ENCODE measurements at places on chromosomes 11 and 22.

GRCh38 chr11:3134651-3135480 lies 30.2 kb downstream of the OSBPL5 start:
- no peak overlapping the region for H3K27ac ChIP-seq
- no peak overlapping the region for H3K4me3 ChIP-seq
- no peak for DNase-seq
- H3K27me3 ChIP-seq, result no peaks in the 10 kb centered on the region
- peaks cover 9% of the 10 kb centered on the region for H3K4me1 ChIP-seq

DNA sequence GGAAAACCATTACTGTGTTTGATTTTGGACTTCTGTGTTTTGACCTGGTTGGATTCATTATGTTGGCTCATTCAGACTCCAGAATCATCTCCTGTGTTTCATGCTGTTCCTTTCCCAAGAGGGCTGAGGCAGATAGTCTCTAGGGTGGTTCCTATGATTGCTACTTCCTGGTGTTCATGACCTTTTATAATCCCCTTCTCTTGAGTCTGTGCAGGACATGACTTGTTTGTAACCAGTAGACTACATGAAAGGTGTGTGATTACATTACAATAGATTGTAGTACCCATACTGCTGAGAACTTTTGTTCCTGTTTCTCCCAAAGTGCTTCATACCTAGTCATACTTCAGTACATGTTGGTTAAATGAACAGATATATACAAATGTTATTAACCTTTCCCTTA lies 700.6 kb downstream of the METTL15 start:
- no peak overlapping the region for H3K4me3 ChIP-seq
- no peaks in the 10 kb centered on the region for H3K27me3 ChIP-seq
- no peak for DNase-seq
- H3K27ac ChIP-seq, result no peak overlapping the region
- no peaks in the 10 kb centered on the region for H3K4me1 ChIP-seq

- no peak within 1 kb of the TSS for H3K27ac ChIP-seq
- no peaks in the 10 kb centered on the region for H3K4me1 ChIP-seq
Measured at GRCh38 chr11:58575377-58576020, at the start of gene LPXN. LPXN (minus strand) TSS chr11:58575856; CDS start chr11:58575772, 84 bp downstream.

- no peak overlapping the region for H3K27ac ChIP-seq
- no peaks in the 10 kb centered on the region for H3K4me1 ChIP-seq
Measured at GRCh38 chr22:43308060-43308830, 34.9 kb downstream of the SCUBE1 start.

- H3K36me3 ChIP-seq, result no peaks in the 10 kb centered on the region
- DNase-seq, result no peak
- no peak overlapping the region for H3K27ac ChIP-seq
- H3K4me1 ChIP-seq, result peaks cover 3% of the 10 kb centered on the region
- no peak overlapping the region for H3K4me3 ChIP-seq
- peaks cover 42% of the 10 kb centered on the region for H3K27me3 ChIP-seq
Measured at GRCh38 chr22:37065180-37065579, 13.6 kb downstream of the KCTD17 start.

DNA sequence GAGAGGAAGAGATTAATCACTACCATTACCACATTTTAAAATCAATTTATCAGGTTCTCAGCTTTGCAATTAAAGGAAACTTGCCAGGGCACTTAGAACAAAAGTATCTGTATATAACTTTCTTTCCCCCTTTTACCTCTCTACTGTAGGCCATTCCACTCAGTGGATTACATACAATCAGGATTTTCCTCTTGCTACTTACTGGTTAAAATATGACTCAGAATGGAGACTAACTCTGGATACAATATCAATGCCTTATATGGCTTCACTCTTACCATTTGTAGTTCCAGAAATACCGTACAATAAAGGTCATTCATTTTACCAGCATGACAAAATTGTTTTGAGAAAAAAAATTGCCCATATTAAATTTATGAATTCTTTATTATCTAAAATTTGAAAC lies 706.8 kb downstream of the KCNA4 start:
- H3K4me3 ChIP-seq, result no peak overlapping the region
- H3K27me3 ChIP-seq, result no peaks in the 10 kb centered on the region
- H3K27ac ChIP-seq, result no peak overlapping the region
- no peak for DNase-seq
- no peaks in the 10 kb centered on the region for H3K4me1 ChIP-seq
- H3K36me3 ChIP-seq, result no peaks in the 10 kb centered on the region

- H3K4me1 ChIP-seq, result peaks cover 4% of the 10 kb centered on the region
- H3K27ac ChIP-seq, result no peak overlapping the region
- H3K4me3 ChIP-seq, result no peak overlapping the region
- no peak for DNase-seq
Measured at GRCh38 chr22:29092243-29092642, 19.4 kb downstream of the KREMEN1 start.

DNA sequence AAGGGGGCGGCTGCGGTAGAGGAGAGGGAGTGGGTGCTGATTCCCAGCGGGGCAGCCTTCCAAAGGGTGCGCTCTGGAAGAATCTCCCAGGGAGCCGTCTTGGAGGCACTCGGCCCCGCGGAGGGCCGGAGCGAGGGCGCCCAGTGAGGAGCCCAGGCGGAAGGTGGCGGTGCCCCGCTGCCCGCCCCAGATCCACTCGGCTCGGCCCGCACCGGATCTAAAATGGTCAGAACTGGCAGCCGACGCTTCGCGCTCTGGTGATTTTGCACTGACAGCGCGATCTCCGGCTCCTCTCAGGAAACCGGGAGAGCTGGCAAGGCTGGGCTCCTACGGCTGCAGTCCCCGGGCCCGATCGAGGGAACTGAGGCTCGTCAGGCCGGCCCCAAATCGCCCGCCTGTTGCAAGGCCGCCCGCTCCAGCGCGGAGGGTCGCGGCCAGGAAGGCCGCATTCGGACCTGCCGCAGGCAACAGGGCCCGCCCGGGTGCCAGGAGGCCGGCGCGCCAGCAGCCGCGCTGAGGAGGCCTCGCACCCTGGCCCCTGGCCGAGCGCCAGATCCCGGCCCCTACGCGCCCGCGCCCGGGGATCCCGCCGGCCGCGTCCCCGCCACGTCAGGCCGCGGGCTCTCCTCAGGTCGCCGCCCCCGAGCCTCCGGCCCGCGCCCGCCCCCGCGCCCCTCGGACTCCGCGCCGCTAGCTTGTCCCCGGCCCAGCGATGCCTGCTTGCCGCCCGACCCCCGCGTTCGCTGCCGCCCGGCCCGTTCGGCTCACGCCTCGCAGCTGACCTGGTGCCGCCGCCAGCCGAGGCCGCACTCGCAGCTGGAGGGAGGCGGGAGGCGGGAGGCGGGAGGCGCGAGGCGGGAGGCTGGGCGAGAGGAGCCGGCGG lies at the start of gene KLHL22:
KLHL22 (minus strand) TSS at position 818 of the 883 bp plus-strand sequence. CDS start 6,584 bp downstream, outside the sequence.
- peak within 1 kb of the TSS; percentile 80 for H3K27ac ChIP-seq
- no peaks in the 10 kb centered on the region for H3K36me3 ChIP-seq
- peak within 1 kb of the TSS; percentile 55 for H3K4me3 ChIP-seq
- peaks cover 8% of the 10 kb centered on the region for H3K27me3 ChIP-seq
- peak; percentile 90 for DNase-seq

DNA sequence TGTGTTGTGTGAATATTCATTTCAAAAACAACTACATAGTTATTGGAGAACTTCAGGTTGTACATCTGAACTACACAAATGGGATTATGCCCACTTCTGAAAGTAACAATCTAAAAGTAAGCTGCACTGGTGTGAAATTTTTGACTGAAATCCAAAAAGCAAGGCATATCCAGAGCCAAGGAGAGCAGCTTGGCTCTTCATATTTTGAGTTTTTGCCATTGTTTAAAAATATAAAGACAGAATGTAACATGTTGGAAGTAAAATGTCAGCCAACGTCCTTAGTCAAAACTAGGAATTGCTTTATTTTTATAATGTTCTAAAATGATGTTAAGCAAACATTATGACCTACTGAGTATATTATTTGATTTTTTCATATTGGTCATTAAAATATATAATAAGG lies 45.8 kb upstream of the NOX4 start:
- no peaks in the 10 kb centered on the region for H3K36me3 ChIP-seq
- H3K27me3 ChIP-seq, result no peaks in the 10 kb centered on the region
- H3K4me1 ChIP-seq, result no peaks in the 10 kb centered on the region
- no peak overlapping the region for H3K27ac ChIP-seq
- no peak overlapping the region for H3K4me3 ChIP-seq
- no peak for DNase-seq

DNA sequence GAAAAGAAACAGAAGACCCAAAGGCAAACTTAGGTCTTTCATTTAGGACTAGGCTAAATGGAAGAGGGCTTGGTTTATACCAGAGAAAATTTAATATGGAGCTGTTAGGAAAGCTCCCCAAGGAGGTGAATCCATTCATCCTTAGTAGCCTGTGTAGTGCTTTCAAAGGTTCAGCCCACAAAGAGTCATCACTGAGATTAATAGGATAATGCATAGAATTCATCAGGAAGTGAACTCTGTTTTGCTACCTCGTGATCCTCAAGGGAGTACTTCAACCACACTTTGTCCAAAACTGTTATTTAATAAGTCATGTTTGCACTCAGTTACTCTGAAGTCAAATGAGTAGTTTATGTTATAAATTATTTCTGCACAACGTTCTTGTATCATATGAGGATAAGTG lies 43.3 kb upstream of the MMP7 start:
- H3K36me3 ChIP-seq, result no peaks in the 10 kb centered on the region
- H3K27ac ChIP-seq, result no peak overlapping the region
- H3K27me3 ChIP-seq, result no peaks in the 10 kb centered on the region
- H3K4me3 ChIP-seq, result no peak overlapping the region
- H3K4me1 ChIP-seq, result no peaks in the 10 kb centered on the region

DNA sequence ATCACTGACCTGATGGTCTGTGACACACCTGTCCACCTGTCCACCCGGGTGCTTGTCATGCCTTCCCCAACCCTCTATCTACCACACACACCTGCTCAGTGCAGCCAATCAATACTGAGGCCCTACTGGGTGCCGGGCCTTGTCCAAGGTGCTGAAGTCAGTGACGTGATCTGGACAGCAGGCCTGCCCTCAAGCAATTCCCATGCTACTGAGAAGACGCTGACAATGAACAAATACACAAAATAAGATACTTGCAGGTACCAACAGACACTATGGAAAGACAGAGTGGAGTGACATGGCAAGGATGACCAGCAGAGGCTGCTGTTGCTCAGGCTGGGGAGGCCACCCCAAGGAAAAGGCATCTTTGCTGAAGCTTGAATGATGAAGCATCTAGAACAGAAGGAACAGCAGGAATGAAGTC lies 21.2 kb downstream of the PLAAT3 start:
- H3K36me3 ChIP-seq, result peaks cover 37% of the 10 kb centered on the region
- DNase-seq, result no peak

- no peak for DNase-seq
- H3K4me1 ChIP-seq, result no peaks in the 10 kb centered on the region
- H3K27ac ChIP-seq, result no peak overlapping the region
Measured at GRCh38 chr11:87063982-87064381, 26.2 kb downstream of the TMEM135 start.

GRCh38 chr22:39392341-39392948 lies 7.1 kb upstream of the TAB1 start:
- no peak overlapping the region for H3K4me3 ChIP-seq
- H3K27me3 ChIP-seq, result peaks cover 12% of the 10 kb centered on the region
- peaks cover 5% of the 10 kb centered on the region for H3K4me1 ChIP-seq
- DNase-seq, result no peak

- no peaks in the 10 kb centered on the region for H3K36me3 ChIP-seq
- H3K4me3 ChIP-seq, result no peak overlapping the region
- no peaks in the 10 kb centered on the region for H3K27me3 ChIP-seq
- H3K27ac ChIP-seq, result 0 out of 2 replicates have a peak overlapping the region, but pooled peaks have one; percentile 79
- DNase-seq, result no peak
- H3K4me1 ChIP-seq, result peaks cover 58% of the 10 kb centered on the region
Measured at GRCh38 chr11:46293641-46294103, 16.2 kb downstream of the CREB3L1 start.

- H3K4me3 ChIP-seq, result no peak overlapping the region
- no peaks in the 10 kb centered on the region for H3K4me1 ChIP-seq
- H3K36me3 ChIP-seq, result no peaks in the 10 kb centered on the region
- no peak overlapping the region for H3K27ac ChIP-seq
Measured at GRCh38 chr11:134139873-134140331, 71.0 kb downstream of the JAM3 start.

- no peaks in the 10 kb centered on the region for H3K27me3 ChIP-seq
- no peak overlapping the region for H3K27ac ChIP-seq
- H3K36me3 ChIP-seq, result no peaks in the 10 kb centered on the region
- no peak for DNase-seq
- no peak overlapping the region for H3K4me3 ChIP-seq
Measured at GRCh38 chr11:111782109-111782741, 16.0 kb upstream of the PPP2R1B start.

- H3K27ac ChIP-seq, result no peak overlapping the region
- no peak for DNase-seq
- H3K27me3 ChIP-seq, result no peaks in the 10 kb centered on the region
- no peaks in the 10 kb centered on the region for H3K4me1 ChIP-seq
Measured at GRCh38 chr11:82701847-82702520, 31.7 kb downstream of the FAM181B start.

DNA sequence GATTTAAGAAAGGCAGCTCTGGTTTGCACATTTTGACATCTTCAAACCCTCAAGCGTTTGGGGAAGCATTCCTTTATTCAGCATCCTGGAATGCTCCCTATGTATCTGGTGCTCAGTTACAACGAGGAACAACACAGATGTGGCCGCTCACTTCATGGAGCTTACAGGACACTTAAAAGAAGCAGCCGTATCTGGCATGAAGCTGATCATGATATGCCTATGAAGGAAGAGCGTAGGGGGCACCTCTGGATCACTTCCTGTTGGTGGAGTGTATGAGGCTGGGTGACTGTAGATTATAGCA lies 72.3 kb upstream of the TP53I11 start:
- peaks cover 6% of the 10 kb centered on the region for H3K4me1 ChIP-seq
- DNase-seq, result no peak
- no peaks in the 10 kb centered on the region for H3K36me3 ChIP-seq
- H3K27ac ChIP-seq, result no peak overlapping the region
- no peaks in the 10 kb centered on the region for H3K27me3 ChIP-seq

DNA sequence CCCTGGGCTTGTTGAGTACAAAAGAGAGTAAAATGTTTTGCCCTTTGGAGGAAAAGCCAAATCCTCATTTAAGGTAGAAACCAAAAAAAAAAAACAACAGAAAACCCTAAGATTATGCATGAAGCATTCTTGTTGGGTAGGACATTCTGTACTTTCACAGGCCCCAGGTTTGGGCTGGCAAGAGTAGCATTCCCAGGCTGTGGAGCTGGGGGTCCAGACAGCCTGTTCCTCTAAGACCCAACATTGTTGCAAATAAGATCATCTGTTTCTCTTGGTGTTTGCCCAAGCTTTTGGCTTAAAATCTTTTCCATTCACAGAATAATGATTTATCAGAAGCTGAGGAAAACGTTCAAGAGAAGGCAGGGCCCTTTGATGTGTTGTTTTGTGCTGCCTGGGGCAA lies 123.8 kb downstream of the MICAL2 start:
- no peak overlapping the region for H3K4me3 ChIP-seq
- H3K4me1 ChIP-seq, result no peaks in the 10 kb centered on the region
- H3K36me3 ChIP-seq, result no peaks in the 10 kb centered on the region
- H3K27ac ChIP-seq, result no peak overlapping the region

GRCh38 chr11:111528557-111528956 lies 12.0 kb upstream of the LAYN start:
- no peak overlapping the region for H3K4me3 ChIP-seq
- no peak for DNase-seq
- H3K27ac ChIP-seq, result no peak overlapping the region
- no peaks in the 10 kb centered on the region for H3K36me3 ChIP-seq
- no peaks in the 10 kb centered on the region for H3K27me3 ChIP-seq

Data from H1 (cell line).